ENCODE measurements at places on chromosomes 12 and 14.

- no peak for DNase-seq
Measured at GRCh38 chr14:50020184-50020583, 96.2 kb downstream of the VCPKMT start.

- DNase-seq, result peak; percentile 22
Measured at GRCh38 chr12:100141998-100142850, 450 bp downstream of the BLTP3B start.

DNA sequence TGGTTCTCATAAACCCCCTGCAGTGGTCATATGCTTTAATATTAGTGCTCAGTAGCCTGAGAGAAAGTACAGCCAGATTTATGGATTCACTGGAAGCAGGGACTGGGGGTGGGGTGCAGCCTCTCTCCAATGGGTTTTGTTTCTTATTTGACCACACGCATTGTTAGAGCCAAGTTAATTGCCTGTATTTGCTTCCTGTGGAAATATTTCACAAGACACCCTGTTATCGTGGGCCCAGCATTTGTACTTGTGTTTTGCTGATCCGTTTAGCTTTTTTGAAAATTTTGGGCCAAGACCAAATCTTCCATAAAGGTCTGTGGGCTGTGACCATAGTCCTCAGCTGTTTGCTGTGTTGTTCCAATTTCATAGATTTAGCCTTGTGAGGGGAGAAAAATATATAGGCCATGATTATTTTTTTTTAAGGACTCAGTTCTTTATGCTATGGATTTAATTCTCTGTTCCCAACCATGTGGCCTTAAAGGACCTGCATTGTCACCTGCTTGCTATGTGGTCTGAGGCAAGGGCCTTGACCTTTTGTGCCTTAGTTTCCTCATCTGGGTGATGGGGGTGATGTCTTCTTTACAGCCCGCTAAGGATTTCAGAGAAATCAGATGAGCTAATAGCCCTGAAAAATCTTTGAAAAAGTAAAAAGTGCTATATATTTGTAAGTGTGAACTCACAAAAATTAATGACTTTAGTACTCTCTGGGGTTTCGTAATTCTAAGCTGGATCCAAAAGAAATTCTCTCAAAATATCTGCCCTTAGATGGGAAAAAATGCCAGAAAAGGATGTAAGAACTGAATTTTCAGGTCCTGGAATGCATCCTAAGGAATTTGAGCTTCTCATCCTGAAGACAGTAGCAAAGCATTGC is 370.2 kb downstream of the DPF3 start:
- peak; percentile 71 for DNase-seq

- no peak for DNase-seq
Measured at GRCh38 chr14:64861916-64862315, 17.8 kb downstream of the SPTB start.

DNA sequence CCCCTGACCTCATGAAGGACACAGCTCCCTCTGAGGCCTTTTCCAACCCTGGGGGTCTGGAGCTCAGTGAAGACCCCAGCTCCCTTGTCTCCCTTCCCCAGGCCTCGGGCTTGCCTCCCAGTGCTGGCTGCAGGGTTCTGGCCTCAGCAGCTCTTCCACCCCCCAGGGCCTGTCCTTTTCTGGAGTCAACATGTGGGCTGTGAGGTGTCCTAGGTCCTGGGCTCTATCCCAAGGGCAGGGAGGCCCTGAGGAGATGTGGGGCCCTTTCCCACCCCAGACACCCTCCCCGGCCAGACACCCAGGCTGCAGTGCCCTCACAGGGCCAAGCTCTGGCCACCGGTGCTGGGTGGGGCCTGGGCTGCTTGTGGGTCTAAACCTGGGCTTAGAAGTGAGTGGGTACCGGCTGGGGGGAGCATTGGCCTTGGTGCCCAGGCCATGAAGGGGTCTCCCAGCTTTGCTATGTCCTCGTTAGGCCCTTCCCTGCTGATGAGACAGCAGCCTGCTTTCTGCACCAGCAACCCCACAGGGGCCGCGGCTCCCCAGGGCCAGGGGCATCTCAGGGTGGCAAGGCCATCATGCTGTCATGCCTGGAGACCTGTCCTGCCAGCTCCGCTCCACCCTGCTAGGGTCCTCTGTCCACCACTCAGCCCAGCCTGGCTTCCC is 2.7 kb upstream of the CRIP2 start:
- no peak for DNase-seq

- peak; percentile 79 for DNase-seq
Measured at GRCh38 chr14:42222924-42223471, 616.3 kb downstream of the LRFN5 start.

- no peak for DNase-seq
Measured at GRCh38 chr14:50780393-50780792, 50.6 kb downstream of the NIN start.

DNA sequence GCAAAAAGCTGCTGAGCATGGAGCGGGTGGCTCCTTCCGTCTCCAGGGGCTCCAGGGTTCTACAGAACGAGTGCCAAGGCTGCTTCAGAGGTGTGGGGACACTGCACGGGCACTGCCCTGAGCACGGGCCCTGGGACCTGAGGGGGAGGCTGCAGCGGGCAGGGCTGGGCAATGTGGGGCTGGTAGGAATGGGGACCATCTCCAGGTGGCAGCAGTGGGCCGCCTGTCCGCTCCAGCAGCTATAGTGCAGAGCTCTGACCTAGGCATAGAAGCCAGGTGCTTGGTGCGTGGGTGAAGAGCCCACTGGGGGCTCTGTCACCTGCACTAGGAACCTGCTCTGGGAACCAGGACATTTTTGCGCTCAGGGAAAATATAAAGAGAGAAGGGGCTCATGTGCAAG is 22.3 kb downstream of the HDAC7 start:
- no peak for DNase-seq

- DNase-seq, result no peak
Measured at GRCh38 chr12:12008931-12009611, 61.7 kb upstream of the BCL2L14 start.

DNA sequence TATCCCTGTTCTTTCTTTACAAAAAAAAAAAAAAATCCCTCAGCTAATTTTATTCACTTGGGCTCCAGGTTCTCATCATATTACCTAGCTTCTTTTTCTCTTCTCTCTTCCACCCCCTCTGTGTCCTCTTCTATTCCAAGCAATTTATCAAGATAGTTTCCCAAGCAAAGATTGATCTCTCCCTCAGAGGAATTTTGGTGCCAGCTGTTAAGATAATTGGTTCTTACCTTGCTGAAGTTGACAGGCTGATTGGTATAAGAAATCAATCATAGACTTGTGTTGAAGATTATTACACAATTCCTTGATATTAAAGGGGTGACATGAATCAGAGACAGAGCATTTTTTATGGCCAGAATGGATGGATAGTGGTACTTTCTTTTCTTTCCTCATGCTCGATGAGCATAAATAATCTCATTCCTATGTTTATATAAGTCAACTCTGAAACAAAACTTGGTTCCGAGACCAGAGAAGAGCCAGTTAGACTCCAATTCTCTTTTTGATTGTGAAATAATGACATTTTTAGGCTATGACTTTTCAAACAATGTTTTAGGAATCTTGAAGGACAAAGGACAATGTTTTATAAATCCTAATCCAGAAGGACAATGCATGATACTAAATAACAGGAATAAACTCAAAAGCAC is 264.1 kb upstream of the PRKD1 start:
- DNase-seq, result peak; percentile 24

- DNase-seq, result no peak
Measured at GRCh38 chr12:52699960-52700359, 3.4 kb downstream of the KRT77 start.

GRCh38 chr14:94701861-94702370 is 68.0 kb downstream of the GSC start:
- DNase-seq, result no peak

DNA sequence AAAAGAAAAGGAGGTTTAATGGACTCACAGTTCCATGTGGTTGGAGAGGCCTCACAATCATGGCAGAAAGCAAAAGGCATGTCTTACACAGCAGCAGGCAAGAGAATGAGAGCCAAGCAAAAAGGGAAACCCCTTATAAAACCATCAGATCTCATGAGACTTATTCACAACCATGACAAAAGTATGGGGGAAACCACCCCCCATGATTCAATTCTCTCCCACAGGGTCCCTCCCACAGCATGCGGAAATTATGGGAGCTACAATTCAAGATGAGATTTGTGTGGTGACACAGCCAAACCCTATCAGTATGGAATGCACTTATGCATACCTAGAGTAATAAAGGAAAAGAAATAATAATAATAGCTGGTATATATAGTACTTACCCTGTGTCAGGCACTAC is 4.5 kb upstream of the GLIPR1 start:
- DNase-seq, result no peak

DNA sequence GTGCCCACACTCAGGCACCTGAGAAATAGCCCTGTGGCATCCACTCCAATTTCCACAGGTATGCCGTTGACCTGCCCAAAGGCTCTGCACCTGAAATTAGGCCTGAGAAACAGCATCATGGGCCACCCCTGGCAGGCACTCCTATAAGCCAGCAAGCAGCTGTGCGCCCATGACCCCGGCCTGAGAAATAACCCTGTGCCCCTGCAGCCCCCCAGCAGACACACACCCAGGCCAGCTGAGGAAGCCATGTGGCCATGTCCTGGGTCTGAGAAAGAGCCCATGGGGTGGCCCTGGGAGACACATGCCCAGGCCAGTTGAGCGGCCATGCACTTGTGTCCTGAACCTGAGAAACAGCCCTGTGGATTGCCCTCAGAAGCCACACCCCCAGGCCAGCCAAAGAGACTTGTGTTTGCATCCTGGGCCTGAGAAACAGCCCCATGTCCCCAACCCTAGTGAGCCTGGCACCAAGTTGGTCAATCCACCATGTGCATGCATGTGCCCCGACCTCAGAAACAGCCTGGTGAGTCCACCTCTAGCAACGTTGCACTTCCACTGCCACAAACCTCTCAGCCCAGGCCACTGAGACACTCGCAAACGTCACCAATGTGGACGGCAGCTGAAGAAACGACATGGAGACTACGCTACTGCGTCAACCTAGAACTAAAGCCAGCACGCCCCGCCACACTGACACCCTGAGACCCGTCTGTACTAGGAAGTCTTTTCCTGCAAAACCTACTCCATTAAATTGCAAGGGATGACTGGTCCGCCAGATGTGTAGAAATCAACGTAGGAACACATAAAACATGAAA is 411.9 kb downstream of the TMEM121 start:
- no peak for DNase-seq

DNA sequence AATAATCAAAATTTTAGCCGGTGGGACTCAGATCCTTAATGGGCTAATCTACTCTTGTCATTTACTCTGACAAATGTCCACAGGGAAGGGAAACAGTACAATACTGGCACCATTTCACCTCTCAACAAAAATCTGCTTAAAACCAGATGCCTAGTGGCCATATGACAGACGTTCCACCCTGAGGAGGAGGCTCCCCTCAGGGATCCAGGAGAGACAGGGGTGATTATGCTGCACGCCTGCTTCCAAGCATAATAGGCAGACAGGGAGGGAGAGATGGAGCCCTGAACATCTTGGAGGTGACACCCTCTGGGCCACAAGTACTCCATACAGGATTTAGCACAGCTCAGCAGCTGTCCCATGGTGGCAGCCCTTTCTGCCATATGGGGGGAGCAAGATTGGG is 24.8 kb upstream of the AKAP6 start:
- no peak for DNase-seq

DNA sequence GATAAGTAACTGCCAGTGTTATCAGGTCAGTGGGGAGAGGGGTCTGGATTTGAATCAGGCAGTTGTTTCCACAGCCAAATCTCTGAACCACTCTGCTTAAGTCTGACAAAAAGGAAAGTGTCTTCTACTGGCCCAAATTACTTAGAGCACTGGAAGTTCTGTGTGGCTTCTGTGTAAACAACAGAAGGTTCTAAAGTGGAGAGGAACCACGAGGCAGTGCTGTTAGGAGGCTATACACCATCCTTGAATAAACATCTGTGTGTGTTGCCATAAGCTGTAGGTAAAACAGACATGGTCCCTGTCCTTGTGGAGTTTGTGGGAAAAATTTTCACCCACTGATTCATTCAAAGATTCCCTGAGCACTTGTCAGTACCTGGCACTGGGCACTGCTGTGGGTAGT is 50.0 kb downstream of the GALNT4 start:
- DNase-seq, result no peak

- DNase-seq, result peak; percentile 26
Measured at GRCh38 chr14:89509891-89510290, 92.9 kb upstream of the FOXN3 start.

DNA sequence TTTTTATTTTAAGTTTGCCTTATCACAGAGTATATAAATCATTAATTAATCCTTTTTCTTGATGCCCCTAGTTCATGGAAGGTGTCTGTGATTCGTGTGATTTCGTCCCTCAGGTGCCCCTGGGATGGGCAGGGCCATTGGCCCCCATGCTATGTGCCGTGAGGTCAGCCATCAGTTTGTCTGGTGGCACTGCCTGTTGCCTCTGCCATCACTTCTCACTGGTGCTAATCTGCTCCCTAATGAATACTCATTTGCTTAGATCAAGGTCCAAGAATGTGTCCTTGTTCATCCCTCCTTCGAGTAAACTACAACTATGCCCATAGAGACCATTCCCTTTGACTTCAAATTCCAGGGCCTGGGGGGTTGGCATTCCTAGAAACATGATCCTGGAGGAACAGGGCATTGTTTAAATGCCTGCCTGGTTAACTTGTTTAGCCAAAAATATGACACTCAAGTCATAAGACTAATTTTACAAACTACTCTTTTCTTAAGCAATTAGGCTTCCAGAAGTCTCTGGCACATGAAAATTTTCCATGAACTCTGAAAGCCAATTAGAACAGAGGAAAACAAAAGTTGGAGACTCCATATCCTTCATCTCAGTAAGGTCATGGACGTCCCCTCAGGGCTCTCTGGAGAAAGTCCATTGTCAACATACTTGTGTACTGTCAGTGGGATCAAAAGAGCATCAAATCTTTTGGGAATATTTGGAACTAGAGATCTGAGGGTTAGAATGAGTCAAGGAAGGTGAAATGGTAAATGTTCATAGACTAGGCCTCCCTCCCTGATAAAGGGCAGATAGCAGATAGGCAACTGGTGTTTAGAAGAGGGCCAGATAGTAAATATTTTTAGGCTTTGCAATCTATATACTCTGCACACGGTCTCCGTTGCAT is 90.9 kb upstream of the PLXNC1 start:
- peak; percentile 49 for DNase-seq

GRCh38 chr14:75876530-75876929 is 105.3 kb downstream of the TGFB3 start:
- DNase-seq, result peak; percentile 71

GRCh38 chr14:61475316-61475715 is 153.9 kb downstream of the PRKCH start:
- peak; percentile 87 for DNase-seq

DNA sequence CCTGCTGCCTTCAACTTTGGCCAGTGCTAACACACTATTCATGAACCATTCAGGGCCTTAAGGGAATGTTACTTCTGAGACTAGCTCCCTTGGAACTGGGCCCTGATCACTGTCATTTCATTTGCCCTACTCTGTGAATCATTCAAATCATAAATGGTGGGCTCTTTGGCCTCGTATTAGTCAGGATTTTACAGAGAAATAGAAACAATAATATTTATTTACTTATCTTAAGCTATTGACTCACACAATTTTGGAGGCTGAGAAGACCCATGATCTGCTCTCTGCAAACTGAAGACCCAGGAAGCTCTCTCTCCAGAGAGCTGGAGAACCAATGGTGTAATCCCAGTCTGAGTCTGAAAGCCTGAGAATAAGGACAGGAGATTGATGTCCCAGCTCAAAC is 398.5 kb downstream of the LRIG3 start:
- no peak for DNase-seq

GRCh38 chr12:106120519-106121105 is 18.1 kb downstream of the NUAK1 start:
- no peak for DNase-seq

All from fibroblast of the aortic adventitia (primary cell).